ENCODE measurements at places on chromosomes 3 and 15. TPM values are rescaled to one million over a fixed set of nuclear protein-coding genes. Genes with fewer than 3 reads are reported as not detected.
A peak's percentile ranks its signal among the peaks of the same experiment; 100 is the strongest.

The PLA2G4E gene
- not detected for total RNA-seq

The COL6A6 gene
- total RNA-seq: 0.21 TPM

The MFN1 gene
- total RNA-seq: 50.9 TPM

The LIPC gene
- 1.5 TPM for total RNA-seq

- no peak for DNase-seq
Observed at GRCh38 chr3:123469323-123469995, 20.6 kb upstream of the ADCY5 start.

DNA sequence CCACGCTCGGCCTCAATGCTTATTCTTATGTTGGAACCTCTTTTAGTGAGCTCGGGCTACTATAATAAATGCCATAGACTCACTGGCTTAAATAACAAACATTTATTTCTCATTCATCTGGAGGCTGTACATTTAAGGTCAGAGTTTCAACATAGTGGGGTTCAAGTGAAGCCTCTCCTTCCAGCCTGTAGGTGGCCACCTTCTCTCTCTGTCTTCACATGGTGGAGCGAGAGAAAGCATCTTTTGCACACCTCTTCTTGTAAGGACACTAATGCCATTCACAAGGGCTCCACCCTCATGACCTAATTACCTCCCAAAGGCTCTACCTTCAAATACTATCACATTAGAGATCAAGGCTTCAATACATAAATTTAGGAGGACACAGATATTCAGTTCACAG is 520.3 kb upstream of the EPHA6 start:
- no peak for DNase-seq

DNA sequence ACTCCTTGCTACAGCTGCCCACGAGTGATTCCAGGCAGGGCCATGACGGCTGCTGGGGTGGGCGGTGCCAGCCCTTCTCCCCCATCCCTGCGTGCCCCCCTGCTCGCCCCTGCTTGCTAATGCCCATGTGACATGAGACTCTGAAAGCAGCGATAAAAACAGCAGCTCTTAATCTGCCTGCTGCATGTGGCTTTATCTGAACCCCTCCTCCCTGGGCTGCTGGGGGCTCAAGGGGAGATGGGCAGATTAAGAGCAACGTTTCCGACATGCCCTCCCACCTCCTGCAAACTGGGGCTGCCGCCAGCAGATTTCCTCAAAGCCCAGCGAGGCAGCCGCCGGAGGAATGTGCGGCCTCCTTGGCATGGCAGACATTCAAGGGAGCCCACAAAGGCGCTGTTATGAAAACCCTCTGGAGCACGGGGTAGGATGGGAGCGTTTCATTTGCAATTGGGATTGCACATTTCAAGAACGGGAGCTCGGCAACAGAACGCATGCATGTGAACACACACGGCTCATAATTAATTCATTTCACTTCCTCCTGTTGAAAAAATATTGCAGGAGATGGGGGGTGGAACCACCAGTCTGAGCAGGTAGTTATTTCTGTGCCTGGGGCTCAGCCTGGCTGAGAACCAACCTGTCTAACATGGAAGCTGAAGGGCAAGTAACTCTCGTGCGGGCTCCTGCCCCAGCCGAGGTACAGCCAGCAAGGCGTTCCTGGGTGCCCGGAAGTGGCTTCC is 504.2 kb upstream of the PROK2 start:
- peak; percentile 59 for DNase-seq

- DNase-seq: no peak
Observed at GRCh38 chr3:120566243-120566975, 29.7 kb upstream of the NDUFB4 start.

DNA sequence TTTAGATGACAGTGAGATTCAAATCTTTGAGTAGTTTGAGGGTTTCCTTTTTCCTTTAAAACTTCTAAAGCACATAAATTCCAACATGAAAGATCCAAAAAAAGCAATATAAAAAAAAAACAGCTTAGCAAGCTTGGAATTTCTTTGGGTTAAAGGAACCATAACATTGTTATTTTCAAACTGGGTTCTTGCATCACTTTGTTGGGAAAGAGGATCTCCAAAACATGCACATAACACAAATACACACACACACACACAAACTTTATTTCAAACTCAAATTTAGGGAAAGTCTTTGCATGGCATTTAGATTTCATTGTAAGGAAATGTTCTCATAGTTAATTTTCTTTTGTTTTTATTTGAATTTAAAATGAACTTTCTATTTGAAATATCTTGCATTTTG is 79.2 kb upstream of the COL8A1 start:
- DNase-seq: no peak

DNA sequence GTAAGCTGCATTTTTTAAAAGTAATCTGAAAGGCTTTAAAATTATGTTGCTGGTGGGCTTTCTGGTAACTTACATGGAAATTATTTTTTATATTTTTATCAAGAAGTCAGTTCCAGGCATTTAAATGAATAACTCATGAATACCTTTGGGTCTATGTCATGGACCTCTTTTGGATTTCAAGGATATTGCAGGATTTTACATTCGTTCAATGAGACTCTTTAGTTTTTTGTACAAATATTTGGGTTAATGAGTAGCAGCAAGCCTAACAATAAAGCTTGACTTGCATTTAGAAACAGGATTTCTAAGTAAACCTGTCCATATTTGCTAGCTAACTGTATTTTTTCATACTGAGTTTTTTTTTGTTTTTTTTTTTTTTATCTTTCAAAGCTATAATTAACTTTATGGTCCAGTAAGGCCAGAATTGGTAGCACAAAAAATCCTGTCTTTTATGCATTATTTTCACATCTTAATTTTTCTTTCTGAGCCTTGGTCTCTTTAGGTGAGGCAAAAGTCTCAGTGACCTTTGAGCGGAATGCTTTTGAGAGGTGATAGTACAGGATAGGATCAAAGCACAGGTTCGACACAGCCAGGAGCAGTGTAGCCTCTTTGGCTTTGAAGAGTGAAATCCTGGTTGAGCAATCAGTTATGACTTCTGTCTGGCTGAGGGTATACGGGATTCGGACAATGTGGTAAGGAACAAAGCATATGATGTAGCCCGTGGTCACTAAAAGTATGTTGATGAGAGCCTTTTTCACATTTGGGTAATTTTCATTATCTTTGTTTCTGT is 4.8 kb downstream of the GPR171 start:
- DNase-seq: no peak

Measured in Daoy (cell line).